ENCODE measurements at places on chromosomes 4 and X.

DNA sequence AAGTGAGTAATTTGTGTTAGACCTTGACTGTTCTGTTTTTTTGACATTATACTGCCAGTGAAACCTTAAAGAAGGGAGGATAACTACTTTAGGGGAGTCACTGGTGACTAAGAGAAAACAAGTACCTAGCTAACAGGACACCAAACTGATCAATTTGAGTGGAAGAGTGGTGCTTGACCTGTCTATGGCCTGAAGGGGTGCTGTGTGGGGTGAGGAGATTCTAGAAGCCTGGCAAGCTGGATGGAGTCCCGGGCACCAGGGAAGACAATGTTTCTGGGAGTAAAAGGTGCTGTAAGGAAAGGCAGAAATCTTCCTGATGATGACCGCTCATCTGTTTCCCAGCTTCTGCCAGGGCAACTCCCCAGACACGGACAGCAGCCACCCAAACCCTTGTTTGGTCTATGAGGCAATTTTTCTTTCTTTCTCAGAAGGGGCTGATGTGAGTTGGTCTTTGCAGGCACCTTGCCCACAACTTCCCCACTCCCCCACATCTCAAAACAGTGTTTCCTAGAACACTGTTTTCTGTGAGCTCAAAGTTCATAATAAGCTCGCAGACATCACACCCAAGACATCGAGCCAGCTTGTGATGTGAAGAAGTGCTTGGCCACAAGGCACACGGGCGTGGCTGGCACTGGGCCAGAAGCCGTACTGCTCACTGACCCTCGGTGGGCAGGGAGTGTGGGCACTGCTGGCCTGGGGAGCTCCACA, 4.6 kb downstream of the TXK start:
- DNase-seq: no peak

- no peak for DNase-seq
Measured at GRCh38 chr4:113339430-113339813, 290.0 kb downstream of the ANK2 start.

DNA sequence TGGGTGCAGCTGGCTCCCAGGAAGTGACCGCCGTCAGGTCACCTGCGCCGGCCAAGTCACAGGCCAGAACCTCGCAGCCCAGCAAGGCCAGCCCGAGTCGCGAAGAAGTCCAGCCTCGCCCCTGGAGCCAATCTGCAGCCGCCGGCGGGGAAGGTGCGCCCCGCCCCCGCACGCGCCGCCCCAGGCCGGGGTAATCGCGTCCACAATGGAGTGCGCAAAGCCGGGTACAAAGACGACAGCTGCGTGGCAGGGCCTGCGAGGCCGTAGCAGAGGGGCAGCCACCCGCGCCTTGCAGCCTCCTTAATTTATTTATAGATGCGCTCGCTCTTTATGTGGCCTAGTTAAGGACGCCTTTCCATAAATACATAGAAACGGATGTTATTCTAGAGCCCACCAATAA, 139.4 kb upstream of the CPEB2 start:
- peak; percentile 11 for DNase-seq

GRCh38 chr4:103493450-103494159, 226.2 kb downstream of the TACR3 start:
- DNase-seq: no peak

- DNase-seq: peak; percentile 42
Measured at GRCh38 chr4:71229477-71230270, 109.1 kb upstream of the SLC4A4 start.

DNA sequence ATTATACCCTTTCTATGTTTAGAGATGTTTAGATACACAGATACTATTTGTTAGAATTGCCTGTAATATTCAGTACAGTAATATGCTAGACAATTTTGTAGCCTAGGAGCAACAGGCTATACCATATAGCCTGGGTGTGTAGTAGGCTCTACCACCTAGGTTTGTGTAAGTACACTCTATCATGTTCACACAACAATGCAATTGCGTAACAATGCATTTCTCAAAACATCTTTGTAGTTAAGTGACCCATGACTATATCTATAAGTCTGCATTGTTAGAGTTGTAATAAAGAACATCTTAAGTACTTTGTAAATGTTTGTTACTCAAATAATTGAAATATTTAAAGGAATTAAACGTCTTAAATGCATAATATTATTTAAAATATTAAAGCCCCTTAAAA, 379.3 kb downstream of the PPP3CA start:
- no peak for DNase-seq

- no peak for DNase-seq
Measured at GRCh38 chr4:83782591-83782990, 246.7 kb downstream of the GPAT3 start.

- no peak for DNase-seq
Measured at GRCh38 chrX:39845233-39845632, 252.5 kb downstream of the BCOR start.

- DNase-seq: no peak
Measured at GRCh38 chr4:155675709-155676429, 9.2 kb downstream of the GUCY1A1 start.

DNA sequence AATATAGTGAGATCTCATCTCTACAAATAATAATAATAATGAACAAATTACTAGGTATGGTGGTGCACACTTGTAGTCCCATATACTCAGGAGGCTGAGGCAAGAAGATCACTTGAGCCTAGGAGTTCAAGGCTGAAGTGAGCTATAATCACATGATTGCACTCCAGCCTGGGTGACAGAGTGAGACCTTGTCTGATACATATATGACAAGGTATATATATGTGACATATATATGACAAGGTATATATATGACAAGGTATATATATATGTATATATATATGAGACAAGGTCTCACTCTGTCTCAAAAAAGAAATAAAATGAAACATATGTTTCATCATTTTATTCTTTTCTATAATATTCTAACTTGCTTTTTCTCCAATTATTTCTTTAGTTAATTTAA, 278.1 kb upstream of the TET2 start:
- DNase-seq: no peak

- DNase-seq: no peak
Measured at GRCh38 chrX:105876658-105877057, 54.3 kb downstream of the NRK start.

DNA sequence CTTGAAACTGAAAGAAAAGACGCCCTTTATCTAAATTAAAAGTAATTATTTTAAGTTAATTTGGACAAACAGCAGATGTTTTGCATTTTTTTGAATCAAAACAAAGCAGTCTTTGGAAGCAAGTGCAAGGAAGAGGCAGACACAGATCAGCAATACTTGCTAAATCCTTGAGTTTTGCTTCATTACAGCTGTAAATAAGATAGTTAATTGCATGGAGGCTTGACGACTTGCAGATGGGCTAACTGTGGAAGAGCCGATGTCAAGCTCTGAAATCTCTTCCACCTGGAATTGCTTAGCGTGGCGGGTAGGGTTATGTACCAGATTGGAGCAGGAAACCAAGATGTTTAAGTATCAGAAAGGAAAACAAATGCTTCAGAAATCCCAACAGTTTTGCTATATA, 148.8 kb downstream of the POLA1 start:
- no peak for DNase-seq

DNA sequence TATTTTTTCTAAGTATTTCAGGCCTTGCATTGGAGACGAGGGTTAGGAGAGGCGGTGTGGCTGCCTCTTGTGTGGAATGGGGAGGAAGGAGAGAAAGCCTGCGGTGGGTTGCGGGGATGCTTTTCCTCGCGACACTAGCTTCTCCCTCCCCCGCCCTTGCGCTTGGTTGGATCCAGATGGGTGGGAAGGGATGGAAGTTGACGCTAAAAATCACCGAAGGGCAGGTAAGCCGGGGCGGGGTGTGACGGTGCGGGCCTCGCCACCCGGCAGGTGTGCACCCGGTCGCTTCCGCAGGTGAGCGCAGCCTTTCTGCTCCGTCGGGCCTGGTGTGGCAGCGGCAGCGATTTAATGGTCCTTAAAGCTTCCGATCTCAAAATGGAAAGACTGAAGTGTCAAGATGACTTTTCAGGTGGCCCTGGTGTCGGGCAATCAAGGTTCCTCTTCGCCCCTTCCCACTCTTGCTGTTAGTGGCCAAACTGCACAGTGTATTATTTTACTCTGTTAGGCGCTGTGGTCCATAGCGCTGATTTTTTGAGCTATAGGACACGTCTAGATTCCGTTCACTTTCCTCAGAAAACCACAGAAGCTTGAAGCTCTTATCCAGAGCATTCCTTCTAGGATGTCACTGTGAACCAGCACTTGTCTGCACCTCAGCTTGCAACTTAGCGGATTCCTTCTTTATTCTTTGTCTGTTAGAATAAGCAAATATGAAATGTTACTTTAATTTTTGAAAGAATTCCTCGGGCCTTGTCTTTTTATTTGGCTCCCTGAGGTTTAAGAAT, 765 bp downstream of the ENOPH1 start:
- no peak for DNase-seq

DNA sequence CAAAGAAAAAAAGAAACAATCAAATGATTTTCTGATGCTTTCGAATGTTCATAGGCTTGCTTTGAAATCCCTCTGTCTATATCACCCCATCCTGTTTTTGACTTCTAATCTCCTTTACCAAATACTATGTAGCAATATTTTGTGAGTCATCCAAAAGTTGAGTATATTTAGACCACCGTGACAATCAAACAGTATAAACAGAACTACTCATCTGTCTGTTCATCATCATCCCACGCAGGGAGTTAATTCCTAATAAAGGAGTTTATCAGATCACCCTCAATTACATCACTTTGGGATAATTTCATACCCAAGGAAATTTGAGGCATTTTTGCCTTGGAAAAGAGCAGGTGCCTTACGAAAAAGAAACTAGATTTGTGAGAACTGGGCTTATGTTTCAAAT, 212.9 kb downstream of the CBR4 start:
- DNase-seq: no peak

DNA sequence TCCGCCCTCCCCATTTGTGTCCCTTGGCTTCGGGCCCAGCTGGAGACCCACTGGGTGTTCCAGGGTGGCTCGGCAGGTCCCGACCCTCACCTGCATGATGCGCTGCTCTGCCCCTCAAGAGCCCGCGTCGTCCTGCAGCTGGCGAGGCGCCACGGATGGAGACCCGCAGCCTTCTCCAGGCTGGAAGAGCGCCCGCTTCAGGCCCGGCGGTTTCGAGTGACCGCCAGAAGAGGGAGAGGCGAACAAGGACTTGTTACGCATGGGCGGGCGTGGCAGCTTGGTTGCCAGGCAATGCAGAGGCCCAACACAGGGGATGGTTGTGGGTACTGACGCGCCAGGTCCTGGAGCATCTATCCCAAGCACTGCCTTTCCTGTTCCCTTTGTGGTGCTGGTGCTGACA, at the start of gene PDCL2:
Gene PDCL2, minus strand, starts transcription at position 232 of the 400 bp plus-strand sequence. Its CDS starts 136 bp downstream, at position 96.
- DNase-seq: no peak

GRCh38 chr4:149933883-149934282, 118.2 kb upstream of the IQCM start:
- DNase-seq: no peak

- no peak for DNase-seq
Measured at GRCh38 chrX:22159071-22159470, 113.6 kb upstream of the CBLL2 start.

- no peak for DNase-seq
Measured at GRCh38 chr4:102341201-102341600, 4.1 kb downstream of the SLC39A8 start.

DNA sequence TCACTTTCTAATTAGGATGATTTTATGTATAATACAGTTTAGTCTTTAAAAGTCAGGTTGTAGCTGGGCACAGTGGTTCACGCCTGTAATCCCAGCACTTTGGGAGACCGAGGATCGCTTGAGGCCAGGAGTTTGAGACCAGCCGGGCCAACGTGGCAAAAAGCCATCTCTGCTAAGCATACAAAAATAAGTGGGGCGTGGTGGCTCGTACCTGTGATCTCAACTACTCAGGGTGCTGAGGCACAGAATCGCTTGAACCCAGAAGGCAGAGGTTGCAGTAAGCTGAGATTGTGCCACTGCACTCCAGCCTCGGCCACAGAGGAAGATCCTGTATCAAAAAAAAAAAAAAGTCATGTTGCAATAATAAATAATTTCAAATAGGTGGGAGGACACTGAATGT, 364.2 kb downstream of the BMPR1B start:
- no peak for DNase-seq

GRCh38 chrX:154412468-154412867, 1.1 kb downstream of the TAFAZZIN start:
- DNase-seq: no peak

DNA sequence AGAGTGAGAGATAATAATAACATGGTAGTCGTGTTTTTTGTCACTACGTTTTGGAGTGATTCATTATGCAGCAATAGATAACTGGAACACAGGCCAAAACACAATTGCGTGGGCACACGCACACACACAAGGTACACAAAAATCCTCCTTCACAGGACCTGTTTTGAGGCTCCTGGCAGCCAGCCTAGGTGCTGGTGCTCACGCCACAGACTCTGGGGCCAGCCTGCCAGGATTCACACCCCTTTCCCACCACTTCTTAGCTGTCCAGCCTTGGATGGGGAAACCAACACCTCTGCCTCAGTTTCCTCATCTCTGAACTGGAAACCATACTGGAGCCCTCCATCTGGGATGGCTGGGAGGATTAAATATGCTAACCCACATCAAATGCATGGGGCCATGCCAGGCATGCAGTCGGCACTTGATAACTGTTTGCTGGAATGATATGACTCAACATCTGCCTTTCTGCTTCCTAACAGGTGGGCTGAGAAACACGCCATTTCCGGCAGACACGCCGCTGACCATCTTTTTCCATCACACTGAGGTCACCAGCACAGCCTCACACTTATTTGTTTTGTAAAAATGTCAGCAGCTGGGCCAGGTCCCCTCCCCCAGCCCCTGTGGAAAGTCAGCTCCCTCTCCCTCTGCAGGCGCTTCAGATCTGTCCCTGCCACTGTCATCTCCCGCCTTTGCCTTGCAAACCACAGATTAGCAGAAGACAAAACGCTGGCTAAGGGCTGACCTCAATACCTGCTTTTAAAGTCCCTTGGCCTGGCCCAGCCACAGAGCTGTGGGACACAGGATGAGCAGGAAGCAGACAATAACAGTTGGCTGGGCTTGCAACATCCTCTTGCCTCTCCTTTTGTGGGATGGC, 237.5 kb downstream of the BCOR start:
- DNase-seq: no peak

GRCh38 chr4:76257824-76258223, 6.3 kb downstream of the FAM47E start:
- DNase-seq: no peak

- no peak for DNase-seq
Measured at GRCh38 chr4:168674866-168675265, 178.0 kb downstream of the PALLD start.

GRCh38 chrX:151564035-151564434, 560 bp downstream of the PASD1 start:
- no peak for DNase-seq

DNA sequence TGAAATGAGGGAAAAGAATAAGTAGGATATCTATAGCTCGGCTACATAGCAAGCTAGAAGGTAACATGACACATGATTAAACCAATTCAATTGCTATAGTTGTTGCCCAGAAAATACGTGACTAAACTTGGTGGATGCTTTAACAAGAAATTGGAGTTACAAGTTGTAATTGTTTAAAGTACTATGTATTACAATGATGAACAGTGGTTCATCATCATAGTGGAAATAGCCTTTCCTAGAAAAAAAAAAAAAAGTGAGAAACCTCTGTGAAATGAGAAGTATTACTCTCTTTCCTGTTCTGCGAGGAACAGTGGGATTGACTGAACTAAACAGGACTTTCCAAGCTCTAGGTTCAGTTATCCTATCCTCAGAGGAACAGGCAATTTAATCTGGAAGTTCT, 209.7 kb upstream of the KLF3 start:
- DNase-seq: no peak

All from right kidney (tissue), 9 donors.